Left cardiac atrium (tissue), 4 donors: ENCODE measurements at places on chromosomes 5 and 9. TPM values are rescaled to one million over a fixed set of nuclear protein-coding genes. Genes with fewer than 3 reads are reported as not detected.
A peak's percentile ranks its signal among the peaks of the same experiment; 100 is the strongest.

SPOCK1 gene
- 213 TPM for total RNA-seq

MUSK gene
- total RNA-seq: 1.1 TPM

IL3 gene
- total RNA-seq: not detected

PCAT7 gene
- total RNA-seq: not detected

GABRA1 gene
- not detected for total RNA-seq

ADAMTS6 gene
- 1.7 TPM for total RNA-seq

RFESD gene
- total RNA-seq: 2.5 TPM

DNA sequence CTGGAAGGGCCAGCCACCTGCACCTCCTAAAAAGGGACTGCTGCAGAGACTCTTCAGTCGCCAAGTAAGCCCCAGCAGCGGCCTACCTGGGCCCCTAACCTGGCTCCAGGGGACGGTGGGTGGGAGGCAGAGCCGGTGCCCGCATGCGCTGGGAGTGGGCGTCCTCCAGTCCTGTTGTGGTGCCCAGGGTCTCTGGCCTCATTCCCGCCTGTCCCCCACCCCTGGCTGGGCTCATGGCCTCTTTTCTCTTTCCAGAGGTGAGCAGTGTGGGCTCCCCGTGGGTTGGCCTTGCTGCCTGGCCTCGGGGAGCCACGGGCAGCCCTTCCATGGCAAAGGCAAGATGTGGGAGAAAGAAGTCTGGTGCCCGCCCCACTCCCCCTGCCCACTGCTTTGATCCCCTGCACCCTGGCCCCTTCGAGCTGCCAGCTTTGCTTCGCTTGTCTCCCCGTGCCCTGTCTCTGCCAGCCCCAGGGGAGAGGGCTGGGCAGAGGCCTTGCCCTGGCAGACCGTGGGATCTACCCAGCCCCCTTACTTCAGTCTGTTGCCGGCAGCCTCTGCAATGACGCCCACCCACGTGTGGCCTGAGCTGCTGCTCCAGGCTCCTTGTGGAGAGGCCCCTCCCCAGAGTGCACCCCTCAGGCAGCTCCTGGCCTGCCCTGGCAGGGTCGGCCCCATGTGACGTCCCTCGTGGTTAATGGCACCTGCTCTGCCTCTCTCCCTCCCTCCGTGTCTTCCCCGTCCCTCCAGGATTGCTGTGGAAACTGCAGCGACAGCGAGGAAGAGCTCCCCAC, 5.4 kb upstream of the PRR7 start:
- DNase-seq: no peak

DNA sequence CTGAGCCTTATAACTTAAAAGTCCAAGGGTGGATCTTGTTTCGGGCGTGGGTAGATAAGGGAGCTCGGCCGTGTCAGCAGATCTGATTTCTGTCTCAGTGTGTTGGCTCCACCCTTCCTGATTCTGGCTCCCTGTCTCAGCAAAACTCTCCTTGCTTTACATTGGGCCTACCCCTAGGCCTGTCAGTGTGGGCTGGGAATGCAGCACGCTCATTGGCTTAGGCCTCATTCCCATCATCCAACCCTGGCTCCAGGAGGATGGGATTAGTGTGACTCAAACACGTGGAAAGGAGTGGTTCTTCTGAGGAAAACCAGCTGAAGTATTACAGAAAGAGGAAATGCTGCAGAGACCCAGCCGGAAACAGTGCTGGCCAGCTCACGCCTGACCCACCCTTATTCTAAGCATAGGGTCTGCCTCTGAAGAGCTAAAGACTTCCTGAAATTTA, 59.9 kb downstream of the ZFAND5 start:
- DNase-seq: peak; percentile 71

DNA sequence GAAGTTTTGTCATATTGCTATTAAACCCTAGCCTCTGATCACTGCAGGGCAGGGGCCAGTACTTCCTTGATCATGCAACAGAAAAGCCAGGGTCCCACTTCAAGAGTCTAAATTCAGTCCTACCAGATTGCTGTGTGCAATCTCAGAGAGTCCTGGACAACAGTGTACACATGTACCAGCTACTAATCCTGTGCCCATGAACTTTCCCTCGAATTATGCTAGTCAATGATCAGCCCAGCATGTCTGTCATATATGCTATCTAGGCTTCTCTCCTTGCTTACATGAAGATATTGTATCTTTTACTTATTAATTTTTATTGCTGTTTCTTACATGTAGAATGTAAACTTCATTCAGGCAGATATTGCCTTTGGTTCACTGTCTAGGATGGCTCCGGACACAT, 367.0 kb downstream of the NTRK2 start:
- DNase-seq: no peak

DNA sequence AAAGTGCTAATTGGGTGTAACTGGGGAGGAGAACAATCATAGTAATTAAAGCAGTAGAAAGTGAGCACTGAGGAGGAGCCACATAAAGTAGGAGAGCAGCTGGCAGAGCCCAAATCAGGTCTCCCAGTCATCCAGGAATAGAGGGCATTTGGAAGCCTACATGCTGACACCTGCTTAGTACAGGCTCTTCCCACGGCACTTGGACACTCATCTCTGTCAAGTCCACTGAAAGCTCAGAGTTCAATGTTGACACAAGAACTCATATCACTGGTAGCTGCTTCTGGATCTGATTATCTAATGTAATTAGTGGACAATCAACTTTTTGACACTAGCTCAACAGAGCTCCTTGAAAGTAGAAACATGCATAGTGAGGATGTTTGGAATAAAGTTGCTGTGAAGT, 45.9 kb upstream of the PCSK1 start:
- no peak for DNase-seq

GRCh38 chr5:103362211-103362610, 103.6 kb downstream of the MACIR start:
- no peak for DNase-seq

DNA sequence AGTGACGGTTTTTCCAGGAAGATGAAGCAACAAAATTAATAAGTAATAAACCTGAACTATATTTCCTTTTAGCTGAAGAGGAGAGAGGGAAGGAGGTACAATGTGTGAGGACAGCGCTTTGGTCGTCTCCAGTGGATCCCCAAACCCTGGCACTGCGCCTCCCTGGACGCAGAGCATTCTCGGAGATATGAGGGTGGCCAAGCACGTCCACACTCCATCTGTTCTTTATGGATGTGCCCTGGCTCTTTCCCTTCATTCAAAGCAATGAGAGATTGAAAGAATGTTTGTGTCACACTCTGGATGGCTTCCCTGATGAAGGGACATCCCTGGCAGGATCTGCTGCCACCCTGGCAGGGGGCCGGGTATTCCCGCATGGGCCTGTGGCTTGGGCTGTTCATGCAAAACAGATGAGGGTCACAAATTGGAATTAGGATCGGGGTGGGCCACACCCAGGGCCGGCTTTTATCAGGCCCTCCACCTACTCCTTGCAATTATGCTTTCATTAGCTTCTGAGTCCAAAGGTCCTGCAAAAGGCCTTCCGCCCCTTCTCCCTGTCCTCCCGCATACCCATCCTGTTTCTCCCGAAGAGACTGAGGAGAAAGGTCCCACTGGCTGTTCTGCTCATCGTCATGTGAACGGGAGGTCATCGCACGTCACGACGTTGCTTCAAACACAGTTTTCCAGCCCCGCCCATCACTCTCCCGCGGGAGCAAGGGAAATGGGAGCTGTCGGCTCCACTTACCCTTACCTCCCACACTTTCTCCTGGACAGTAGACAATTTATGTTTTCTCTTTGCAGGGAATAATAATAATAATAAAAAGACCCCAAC, 286.1 kb upstream of the IRX4 start:
- DNase-seq: peak; percentile 13

DNA sequence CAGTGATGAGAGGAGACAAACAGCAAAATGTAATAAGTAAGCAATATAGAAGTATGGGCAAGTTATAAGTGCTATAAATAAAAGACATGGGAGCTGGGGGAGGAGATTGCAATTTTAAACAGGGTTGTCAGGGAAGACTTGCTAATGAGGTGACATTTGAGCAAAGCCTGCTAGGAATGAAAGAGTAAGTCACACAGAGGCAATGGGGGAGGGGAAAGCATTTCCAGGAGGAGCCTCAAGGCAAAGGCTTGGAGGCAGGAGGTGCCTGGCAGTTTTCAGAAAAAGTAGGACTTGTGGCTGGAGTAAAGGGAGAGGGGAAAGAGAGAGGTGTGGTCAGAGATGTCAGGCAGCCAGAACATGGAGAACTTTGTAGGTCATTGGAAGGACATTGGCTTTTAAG, 124.4 kb upstream of the NMUR2 start:
- no peak for DNase-seq

DNA sequence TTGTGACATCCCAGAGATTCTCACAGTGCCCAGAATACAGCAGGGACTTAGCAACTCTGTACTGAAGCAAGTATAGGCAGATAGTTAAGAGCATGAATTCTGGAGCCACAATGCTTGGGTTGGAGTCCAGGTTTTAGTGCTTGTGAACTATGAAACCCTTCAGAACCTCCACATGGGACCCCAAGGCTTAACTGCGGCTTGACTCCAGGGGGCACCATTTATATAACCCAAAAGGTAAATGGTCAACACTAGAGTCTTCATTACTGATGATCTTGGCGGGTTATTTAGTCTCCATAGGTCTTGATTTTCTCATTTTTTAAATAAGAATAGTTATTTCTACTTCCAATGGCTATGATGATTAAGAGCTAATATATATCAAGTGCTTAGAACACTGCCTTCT, 390.3 kb downstream of the TAF11L14 start:
- no peak for DNase-seq

DNA sequence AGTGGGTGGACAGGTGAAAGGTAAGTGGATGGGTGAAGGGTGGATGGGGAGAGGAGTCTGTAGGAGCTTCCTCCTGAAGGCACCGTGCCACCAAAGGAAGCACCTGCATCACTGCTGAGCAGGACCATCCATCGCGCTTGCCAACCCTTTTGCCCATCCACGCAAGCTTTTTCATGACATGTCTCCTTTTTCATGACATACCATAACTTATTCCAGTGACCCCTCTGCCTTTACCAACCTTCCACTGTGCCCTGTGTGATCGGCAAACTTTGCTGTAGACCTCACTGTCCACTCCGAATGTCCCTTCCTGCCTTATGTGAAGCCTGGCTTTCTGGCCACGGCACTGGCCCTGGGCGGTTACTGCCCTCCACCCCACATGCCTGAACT, 13.4 kb downstream of the FLT4 start:
- no peak for DNase-seq

DNA sequence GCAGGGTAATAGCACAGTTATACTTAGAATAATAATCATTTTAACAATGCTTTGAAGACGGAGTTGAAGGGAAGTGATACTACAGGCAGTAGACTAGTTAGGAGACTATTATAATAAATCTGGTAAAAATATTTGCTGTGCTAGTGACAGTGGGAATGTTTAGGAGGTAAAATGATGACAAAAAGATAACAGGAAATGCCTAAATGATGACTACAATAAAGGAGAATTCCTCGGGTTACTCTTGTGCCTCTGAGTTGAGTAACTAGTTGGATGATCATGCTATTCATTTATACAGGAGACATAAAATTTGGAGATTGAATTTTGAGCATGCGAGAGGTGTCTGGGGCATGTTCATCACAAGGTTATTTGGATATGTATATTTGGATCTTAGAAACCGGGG, 32.2 kb upstream of the PAM start:
- DNase-seq: no peak

DNA sequence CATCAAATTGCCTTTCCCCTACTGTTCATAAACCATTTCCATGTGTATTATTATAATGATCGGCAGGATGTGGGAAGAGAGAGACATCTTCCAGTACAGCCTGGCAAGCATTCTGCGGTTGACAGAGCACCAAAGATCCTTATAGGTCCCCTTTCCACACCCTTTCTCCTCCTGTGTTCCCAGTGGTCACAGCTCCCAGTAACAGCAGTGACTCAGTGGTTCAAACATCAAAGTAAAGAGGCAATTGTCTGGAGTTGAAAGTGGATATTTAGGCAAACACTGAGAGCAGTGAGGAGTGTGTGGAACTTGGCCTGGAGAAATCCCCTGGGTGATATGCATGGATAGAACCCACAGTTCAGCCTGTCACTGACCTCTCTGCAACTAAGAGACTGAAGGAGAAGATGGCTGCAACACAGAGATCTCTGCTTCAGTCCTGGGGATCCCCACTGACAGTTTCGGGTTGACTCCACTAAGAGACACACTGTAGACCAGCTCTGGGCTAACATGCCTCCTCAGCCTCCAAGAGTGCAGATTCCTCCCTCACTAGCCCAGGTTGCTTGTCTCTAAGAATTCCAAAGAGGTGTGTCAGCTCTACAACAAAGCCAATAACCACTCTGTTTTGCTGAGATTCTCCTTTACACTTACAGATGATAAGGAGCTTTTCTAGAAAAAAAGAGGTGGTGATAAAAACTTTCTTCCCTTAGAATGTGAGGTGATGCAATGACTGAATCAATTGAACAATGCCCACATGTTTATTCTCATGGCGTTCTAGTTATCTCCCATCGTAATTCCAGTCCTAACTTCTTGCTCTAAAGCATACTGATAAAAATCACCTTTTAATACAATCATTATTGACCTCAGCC, 94.4 kb upstream of the IL6ST start:
- no peak for DNase-seq

- no peak for DNase-seq
Measured at GRCh38 chr9:16645970-16646369, 224.5 kb downstream of the BNC2 start.

- no peak for DNase-seq
Measured at GRCh38 chr5:118628660-118629354, 359.5 kb downstream of the DTWD2 start.

DNA sequence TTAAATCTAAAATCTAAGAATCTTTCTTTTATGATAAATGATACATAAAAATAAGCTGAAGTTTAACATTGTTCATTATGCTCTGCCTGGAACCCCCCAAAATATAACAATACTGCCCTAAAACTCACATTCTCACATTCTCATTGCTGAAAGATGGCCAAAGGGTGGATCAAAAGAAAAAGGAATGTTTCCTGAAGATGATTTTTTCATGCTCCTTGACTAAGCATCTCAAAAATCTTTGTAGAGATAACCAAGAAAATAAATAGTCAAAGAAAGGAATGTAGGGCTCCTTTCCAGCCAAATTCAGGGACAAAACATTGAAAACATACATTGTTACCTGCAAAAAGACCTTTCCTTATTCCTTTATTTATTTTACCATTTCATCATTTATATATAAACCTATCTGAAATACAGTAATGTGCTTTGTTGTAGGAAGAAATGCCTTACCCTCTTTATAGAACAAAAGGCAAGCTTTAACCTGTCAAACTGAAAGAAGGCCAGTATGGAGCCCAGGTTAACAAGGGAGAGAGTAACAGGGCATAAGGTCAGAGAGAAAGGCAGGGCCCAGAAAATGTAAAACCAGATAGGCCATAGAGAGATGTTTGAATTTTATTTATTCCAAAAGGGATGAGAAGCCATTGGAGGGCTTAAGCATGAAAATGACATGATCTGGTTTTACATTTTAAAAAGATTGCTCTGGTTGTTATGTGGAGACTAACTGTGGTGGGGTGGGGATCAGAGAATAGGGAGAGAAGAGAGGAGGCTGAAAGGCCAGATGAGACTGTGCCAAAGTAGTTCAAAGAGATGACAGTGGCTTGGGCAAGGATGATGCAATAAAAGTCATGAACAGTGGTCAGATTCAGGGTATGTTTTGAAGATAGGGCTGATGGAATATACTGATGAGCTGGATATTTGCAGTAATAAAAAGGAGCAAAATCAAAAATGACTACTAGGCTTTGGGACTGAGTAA, 37.3 kb upstream of the CDK5RAP2 start:
- DNase-seq: no peak
